ENCODE measurements at places on chromosomes 2 and 18. TPM values are rescaled to one million over a fixed set of nuclear protein-coding genes. Genes with fewer than 3 reads are reported as not detected.

DNA sequence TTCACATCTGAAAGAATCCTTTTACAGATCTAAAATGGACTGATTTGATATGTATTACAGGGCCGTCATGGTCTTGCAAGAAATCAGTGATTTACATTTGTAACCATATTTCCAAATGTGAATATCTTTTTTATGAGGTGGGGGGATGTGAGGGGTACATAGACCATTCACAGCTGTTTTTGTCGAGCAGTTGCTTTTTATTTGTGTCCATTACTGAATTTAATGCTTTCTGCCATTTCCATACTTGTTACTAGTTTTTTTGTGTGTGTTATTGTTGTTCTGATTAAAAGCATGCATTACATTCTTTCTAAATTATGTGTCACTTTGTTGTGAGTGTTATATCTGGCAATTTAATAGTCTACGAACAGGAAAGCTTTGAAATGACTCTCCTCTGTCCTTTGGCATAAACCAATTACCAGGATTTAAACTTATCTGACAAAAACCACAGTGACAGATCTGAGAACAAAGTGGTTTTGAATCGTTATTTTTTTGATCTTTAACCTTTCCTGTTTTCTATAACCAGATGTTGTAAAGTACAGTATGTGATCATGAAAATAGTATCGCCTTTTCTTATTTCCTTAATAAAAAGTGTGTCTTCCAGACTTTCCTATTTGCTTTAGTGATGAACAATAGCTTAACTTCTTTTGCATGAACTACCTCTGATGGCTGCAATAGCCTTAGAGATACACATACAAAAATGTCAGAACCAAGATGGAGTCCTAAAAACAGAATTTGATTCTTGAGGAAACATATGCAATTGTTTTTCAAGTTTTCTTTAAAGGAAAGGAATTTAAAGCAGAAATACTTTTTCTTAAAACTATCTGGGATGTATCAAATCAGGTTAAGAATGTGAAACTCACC is 354.2 kb upstream of the ACVR2A start:
- H3K27ac ChIP-seq = no peak overlapping the region
- H3K27me3 ChIP-seq = 0 out of 2 replicates have a peak, but pooled peaks cover 3% of the 10 kb centered on the region
- H3K4me1 ChIP-seq = no peaks in the 10 kb centered on the region
- no peaks in the 10 kb centered on the region for H3K36me3 ChIP-seq
- no peak overlapping the region for H3K4me3 ChIP-seq

UGT1A4 gene
- total RNA-seq = not detected

TUBA3E gene
- total RNA-seq = not detected

- peak overlapping the region; percentile 98 for H3K27ac ChIP-seq
- DNase-seq = peak; percentile 77
- H3K27me3 ChIP-seq = no peaks in the 10 kb centered on the region
These were observed 2.1 kb downstream of the PCBP1 start for GRCh38 chr2:70089220-70089982.

DNA sequence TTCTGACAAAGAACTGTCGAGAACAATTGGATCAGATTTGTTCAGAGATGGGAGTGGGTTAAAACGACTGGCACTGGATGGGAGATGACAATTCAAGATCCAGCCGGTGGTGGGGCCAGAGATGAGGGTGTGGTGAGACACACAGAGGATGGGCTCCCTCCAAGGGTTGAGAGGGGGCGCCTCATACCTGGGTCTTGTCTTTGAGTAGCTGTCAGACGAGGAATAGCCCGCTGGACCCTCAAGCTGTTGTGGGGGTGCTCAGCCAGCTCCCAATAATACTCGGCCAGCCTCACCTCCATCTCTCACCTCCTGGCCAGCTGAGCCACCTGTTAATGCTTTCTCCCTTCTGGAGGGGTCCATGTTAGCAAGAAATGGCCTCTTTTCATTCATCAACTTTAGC is 14.0 kb downstream of the INPP5D start:
- peak overlapping the region; percentile 97 for H3K27ac ChIP-seq
- no peaks in the 10 kb centered on the region for H3K27me3 ChIP-seq
- peak overlapping the region; percentile 55 for H3K4me3 ChIP-seq
- peaks cover 17% of the 10 kb centered on the region for H3K36me3 ChIP-seq

DNA sequence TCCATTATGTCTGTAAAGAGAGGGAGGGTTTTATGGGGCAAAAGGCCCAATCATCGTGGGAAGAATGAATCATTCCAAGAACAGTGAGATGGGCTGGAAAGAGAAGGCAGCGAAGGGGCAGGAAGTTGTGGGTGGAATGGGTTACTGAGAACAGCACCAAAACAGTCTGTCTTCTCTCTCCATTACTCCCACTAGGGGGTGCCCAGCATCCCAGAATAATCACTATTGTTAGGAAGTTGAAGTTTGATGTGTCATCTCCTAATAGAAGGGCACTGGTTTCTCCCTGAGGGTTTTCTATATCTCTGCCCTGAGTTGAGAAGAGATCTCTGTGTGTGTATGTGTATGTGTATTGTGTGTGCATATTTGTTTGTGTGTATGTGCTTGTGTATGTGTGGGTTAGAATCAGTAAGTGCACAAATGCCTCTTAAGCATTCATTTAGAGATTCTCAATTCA is 76.6 kb upstream of the MAP4K3 start:
- no peaks in the 10 kb centered on the region for H3K36me3 ChIP-seq
- H3K4me1 ChIP-seq = no peaks in the 10 kb centered on the region
- no peak overlapping the region for H3K27ac ChIP-seq
- peak; percentile 66 for DNase-seq
- no peaks in the 10 kb centered on the region for H3K27me3 ChIP-seq
- no peak overlapping the region for H3K4me3 ChIP-seq

DNA sequence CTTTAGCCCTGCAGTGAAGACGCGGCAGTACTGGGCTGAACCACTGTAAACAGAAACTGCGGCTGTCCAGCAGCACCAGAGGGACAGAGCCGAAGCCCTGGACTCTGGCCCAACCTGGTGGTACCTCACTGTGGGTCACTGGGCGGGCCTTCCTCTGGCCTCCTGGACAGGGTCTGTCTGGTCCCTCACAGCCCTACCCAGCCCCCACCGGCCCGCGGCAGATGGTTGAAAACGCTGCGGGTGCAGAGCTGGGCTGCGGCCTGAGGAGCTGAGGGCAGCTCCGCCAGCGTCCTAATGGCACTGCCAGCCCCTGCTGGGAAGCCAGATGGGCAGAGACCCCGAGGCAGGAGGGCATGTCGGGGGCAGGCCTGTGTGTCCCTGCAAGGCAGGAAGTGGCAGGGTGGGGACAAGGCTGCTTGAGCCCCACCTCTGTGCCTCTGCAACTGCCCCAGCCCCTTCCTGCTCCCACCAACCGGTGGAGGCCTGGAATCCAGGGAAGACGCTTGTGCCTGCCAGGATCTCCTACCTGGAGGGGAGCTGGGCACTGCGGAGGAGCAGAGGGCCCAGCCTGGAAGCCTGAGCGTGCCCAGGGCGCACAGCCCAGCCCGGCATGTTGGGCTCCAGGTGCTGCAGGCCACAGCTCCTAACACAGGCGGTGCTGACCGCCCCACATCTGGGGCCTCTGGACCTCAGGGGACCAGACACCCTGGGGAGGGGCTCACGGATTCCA is 36.3 kb downstream of the HS6ST1 start:
- DNase-seq = no peak
- peaks cover 6% of the 10 kb centered on the region for H3K4me1 ChIP-seq
- no peaks in the 10 kb centered on the region for H3K36me3 ChIP-seq
- no peaks in the 10 kb centered on the region for H3K27me3 ChIP-seq
- H3K4me3 ChIP-seq = no peak overlapping the region
- no peak overlapping the region for H3K27ac ChIP-seq

DNA sequence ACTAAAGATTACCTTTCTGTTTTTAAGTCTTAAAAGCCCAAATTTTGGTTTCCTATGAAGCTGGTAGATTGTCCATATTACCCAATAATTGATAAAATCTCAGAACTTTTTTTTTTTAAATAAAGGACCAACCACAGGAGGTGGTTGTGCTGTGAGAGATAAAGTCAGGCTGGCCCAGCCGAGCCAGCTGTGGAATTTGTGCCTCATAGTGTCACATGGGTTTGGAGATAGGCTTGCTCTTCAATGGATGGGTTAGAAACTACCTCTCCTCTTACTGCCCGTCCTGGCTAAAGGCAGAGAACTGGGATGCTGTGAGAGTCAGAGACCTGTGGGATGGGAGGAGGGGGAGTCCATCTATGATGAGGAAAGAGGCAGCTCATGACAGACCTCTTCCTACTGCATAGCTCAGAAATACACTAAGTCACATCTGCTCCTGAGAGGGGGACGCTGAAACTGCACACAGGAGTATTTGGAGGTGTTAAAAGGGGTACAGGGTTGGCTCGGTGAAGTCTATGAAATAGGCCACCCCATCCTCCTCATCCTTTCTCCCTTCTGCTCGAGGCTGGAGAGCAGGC is 99.7 kb upstream of the MGAT4A start:
- H3K4me3 ChIP-seq = no peak overlapping the region
- DNase-seq = no peak
- H3K27me3 ChIP-seq = no peaks in the 10 kb centered on the region
- H3K27ac ChIP-seq = no peak overlapping the region

DNA sequence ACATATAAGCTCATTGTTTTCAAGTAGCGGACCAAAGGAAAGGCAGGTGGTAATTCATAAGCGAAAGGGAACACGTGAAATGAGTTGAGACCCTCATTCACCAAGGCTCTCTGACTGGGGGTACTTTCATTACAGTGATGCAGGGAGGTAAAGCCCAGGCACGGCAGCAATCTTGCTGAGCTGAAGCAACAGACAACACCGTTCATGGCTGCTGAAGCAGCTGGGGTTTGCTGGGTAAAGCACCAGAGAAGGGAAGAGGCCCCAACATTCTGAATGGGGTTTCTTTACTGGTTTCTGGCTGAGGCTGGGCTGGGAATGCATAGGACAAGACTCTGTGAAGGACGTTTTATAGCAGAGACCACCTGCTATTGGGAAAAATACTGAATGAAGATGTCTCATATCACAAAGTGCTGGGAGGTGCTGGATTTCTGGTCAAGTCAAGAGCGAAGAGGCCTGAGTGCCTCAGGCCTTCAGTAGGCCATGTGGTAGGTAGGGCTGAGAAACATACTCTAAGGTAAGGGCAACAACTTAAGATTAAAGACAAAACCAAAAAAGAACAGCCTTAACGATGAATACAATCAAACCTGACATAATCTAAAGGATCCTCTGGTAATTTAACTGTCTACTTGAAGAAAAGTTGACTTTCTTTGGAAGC is 324.7 kb upstream of the PIK3C3 start:
- no peaks in the 10 kb centered on the region for H3K36me3 ChIP-seq
- no peak overlapping the region for H3K4me3 ChIP-seq
- DNase-seq = no peak
